Large intestine (tissue), 12 donors: ENCODE measurements at places on chromosomes 5 and 9.

DNA sequence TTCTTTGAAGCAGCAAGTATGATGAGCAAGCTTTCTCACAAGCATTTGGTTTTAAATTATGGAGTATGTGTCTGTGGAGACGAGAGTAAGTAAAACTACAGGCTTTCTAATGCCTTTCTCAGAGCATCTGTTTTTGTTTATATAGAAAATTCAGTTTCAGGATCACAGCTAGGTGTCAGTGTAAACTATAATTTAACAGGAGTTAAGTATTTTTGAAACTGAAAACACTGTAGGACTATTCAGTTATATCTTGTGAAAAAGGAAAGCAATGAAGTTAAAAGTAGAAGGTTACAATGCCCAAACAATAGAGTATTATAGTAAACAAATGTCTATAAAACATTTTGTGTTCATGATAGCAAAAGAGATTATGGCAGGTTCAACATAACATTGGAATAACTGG lies 88.6 kb downstream of the JAK2 start:
- no peak for DNase-seq

DNA sequence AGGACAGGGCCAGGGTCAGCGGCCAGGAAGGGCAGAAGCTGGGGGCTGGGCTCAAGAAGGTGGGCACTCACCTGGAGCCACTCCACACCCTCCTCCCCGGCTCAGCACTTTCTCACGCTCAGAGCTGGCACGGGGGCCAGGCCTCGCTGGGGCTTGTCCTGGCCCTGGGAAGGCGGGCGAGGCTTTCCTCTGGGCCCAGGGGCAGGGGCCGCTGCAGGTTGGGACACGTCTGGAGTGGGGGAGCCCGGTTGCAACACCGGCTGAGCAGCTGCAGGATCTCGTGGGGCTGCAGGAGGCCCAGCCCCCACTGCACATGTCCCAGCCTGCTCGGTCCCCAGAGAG lies 38.9 kb upstream of the EGFL7 start:
- no peak for DNase-seq

GRCh38 chr9:134053941-134054761 lies 13.7 kb downstream of the BRD3 start:
- DNase-seq: no peak

- DNase-seq: no peak
Measured at GRCh38 chr5:127431977-127432585, 85.4 kb upstream of the PRRC1 start.

DNA sequence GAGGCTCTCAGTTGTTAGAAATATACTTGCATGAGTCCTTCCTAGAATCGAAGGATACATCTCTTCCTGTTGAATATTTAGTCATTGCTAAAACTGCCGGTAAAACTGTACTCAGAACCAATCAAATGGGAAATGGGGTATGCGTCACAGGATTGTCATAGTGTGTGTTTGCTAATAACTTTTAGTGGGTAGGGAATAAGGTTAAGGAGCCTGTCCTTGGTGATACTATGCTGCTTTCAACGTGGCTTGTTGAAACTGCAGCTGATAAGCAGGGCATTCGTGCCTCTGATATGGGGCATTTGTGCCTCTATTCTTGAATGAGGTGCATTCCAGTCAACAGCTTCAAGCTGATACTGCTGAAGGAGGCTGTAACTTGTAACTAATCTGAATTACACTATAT lies 26.6 kb downstream of the HABP4 start:
- DNase-seq: no peak

GRCh38 chr9:19209188-19209587 lies 21.3 kb upstream of the DENND4C start:
- DNase-seq: no peak

DNA sequence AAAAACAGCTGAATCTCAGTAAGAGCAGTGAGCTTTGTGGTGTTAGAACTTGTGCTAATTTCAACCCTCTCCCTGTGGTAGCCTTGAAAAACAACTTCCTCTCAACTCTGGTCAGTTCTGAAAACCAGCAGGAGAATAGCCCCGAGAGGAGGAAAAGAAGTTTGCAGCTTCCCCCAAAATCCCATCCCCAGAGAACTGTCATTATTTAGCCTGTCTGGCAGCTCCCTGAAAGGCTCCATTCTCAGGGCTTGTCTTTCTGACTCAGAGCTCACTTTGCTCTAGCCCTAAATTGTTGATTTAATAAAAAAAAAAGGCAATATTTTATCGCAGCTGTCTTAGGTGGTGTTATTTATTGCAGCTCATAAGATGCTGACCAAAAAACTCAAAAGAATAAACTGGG lies 11.4 kb upstream of the SLC45A2 start:
- no peak for DNase-seq

GRCh38 chr5:147558826-147559225 lies 49.0 kb upstream of the DPYSL3 start:
- no peak for DNase-seq

DNA sequence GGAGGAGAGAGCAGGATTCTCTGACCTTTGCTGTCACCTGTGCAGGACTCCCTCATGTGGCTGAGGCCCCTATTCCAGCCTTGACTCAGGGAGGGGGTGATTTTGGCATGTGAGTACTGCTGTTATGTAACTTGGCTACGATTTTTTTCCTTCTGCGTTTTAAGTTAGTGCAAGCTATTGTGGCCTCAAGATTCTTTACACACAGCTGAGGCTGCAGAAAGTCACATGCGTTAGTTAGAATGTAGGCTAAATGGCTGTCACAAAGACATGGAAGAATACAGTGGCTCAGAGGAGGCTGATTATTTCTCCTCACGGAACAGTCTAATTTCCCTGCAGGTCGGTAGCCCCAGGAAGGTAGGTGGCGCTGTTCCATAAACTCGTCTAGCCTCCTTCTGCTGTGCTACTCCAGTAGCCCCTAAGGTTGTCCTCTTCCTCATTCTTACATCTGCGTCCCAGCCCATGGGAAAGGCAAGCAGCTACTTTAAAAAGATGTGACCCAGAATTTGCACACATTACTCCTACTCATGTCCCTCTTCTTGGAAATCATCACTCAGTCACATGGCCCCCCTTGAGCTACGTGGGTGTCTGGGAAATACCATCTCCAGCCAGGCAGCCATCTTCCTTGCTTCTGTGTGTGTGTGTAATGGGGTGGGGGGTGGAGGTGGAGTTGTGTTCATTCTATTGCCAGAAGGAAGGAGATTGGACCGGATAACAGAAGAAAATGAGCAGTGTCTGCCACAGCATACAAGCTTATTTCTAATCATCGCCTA lies 486.6 kb downstream of the CCDC171 start:
- DNase-seq: no peak

DNA sequence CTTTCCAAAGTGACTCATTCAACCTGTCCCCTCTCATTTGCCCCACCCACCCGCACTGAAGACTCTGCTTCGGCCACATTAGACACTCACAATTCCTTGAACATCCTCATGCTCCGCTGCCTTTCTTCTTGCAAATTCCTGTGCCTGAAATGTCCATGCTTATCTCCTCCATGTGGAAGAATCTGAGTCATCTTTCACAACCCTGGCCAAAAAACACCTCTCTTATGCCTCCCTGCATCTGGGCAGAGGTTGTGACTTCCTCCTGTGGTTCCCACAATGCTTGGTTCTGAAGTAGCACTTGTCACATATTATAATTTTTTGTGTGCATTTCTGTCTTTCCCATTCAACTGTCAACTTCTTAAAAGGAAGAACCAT lies 238.6 kb downstream of the ENC1 start:
- no peak for DNase-seq

DNA sequence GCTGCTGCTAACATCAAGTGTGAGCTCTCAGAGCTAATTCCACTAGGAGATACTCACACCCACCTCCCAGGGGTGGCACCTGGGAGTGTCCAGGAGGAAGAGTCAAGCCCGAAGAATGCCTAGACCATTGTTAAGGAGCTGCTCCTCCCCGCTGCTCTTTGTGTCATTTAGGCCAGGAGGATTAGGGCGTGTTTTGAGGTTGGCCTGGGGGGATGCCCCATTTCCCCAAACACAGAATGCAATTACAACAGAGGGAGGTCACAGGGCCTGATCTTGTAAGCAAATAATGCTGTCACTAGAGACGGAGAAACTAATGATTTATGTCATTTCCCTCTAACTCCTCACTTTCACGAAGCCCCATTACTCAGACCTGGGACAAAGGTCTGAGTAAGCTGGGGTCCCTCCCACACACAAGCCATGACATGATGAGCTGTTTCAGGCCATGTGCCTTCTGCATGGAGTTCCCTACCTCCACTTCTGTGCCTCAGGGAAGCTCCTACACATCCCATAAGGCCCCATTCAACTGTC lies 312.5 kb downstream of the ACTL7B start:
- DNase-seq: no peak

DNA sequence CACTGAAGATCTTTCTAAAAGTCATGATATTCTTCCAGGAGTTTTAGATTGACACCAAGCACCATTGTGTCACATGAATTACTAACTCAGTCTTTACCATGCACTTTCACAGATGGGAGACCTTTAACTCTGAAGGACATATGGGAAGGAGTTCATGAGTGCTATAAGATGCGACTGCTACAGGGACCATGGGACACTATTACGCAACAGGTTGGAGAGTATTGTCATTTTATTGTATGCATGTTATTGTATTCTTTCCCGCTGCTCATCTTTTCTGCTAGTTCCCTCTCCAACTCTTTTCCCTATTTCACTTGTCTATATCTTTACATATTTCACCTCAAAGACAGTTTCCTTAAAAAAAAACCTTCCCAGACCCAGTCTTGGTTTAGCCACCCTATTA lies 99.8 kb downstream of the RPS23 start:
- DNase-seq: no peak

DNA sequence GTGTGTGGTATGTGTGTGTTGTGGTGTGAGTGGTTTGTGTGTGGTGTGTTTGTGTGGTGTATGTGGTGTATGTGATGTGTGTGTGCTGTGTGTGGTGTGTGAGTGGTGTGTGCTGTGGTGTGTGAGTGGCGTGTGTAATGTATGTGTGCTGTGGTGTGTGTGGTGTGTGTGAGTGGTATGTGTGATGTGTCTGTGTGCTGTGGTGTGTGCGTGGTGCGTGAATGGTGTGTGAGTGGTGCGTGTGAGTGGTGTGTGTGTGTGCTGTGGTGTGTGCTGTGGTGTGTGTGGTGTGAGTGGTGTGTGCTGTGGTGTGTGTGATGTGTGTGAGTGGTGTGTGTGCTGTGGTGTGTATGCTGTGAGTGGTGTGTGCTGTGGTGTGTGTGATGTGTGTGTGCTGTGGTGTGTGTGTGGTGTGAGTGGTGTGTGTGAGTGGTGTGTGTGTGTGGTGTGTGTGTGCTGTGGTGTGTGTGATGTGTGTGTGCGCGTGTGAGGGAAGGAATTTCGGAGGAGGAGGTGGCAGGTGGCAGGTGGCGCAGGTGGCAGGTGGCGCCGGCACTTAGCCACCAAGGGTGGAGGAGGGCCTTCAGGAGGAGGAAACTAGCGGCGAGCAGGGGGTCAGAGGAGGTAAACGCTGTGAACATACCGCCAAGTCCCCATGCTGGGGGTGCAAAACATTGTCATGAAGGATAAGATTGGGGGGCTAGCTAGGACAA lies 191.8 kb downstream of the MELK start:
- no peak for DNase-seq

DNA sequence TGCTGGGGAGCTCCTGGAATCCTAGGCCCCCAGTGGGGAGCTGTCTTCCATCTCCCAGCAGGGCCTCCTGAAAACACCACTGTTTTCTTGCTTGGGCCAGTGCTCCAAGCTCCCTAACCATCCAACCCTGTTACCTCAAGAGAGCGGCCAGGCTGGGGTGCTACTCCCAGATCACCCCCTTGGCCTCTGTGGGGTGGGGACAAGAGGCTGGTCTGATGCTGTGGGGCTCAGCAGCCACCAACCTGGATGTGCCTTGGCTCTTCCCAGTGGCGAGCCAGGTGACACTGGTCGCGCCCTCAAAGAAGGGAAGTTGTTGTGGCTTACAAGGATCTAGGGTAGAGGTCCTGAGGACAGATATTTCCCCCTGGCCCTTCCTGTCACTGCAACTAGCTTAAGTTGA lies 49.0 kb downstream of the SECISBP2 start:
- DNase-seq: no peak

GRCh38 chr9:115263371-115264075 lies 145.6 kb upstream of the TNC start:
- no peak for DNase-seq

DNA sequence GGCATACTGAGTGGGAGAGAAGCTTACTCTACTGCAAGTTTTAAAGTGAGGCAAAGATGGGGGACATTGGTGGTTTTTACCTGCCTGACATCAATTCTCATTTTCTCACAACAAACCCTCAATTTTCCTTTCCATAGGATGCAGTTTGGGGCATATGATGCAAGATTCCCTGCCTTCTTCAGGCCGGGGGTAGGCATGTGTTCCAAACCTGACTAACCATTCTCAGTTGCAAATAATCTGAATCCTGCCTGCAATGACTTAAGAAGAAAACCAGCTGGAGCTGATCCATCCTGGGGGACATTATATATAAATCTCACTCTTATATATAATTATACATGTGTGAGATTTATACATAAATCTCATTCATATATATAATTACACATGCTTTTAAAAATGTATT lies 223.6 kb upstream of the EFNA5 start:
- DNase-seq: no peak

DNA sequence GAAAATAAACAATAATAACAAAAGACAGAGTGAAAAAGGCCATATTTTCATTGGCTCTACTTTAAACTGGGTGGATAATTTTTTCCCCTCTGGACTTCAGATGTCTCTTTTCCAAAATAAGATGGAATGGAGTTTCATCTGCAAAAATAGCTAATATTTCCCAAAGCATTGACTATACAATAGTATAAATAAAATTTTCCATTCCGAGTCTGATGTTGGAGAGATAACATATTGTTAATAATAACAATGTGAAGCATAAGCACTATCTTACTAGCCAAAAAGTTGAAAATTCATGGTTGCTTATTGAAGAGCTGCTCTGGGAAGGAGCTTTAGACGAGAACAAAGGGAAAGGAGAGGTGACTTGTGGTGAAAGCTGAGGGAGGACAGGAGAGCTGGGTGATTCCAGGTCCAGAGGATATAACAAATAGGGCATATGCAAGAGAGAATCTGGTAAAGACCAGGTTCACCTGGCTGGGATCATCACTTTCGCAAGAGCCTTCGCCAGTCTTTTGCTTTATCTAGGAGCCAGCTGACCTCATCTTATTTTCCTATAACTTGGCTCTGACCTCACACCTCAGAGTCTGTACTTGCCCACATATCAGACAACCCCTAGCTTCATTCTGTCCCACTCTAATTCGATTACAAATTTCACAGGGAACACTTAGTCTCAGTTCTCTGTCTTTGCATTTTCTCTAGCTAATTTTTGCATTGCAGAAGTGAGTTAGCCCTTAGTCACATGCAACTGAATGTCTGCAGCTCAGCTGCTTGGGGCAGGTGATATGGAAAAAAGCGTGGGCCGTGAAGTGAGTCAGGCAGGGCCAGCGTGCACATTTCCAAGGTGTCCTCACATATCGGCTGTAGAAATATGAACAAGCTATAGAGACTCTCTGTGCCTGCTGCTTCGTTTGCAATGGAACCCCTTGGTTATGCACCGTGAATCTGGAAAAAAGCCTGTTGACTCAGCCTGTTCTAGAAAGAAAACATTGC lies 7.6 kb upstream of the ZNF474 start:
- DNase-seq: no peak
